ENCODE measurements at places on chromosomes 3 and 15. TPM values are rescaled to one million over a fixed set of nuclear protein-coding genes. Genes with fewer than 3 reads are reported as not detected.

Gene SPTBN5
- 0.17 TPM for total RNA-seq

Gene DUOXA1
- not detected for total RNA-seq

Gene LTF
- total RNA-seq = not detected

Gene SCAMP5
- 0.15 TPM for total RNA-seq

Gene LINGO1
- not detected for total RNA-seq

Gene MINAR1
- total RNA-seq = 0.22 TPM

Gene GALNT15
- total RNA-seq = not detected

Gene HRG
- total RNA-seq = not detected

Gene HTR3E
- total RNA-seq = not detected

Gene FBXO40
- total RNA-seq = not detected

Gene MON1A
- 5.4 TPM for total RNA-seq

Gene PARP9
- total RNA-seq = 20.4 TPM

Gene TKT
- 322 TPM for total RNA-seq

Gene PYGO1
- not detected for total RNA-seq

Gene RIOX2
- total RNA-seq = 26.3 TPM

GRCh38 chr15:64502551-64502950 is 42.2 kb downstream of the ZNF609 start:
- no peak for DNase-seq

GRCh38 chr3:15470261-15470660 is 42.9 kb downstream of the EAF1 start:
- no peak for DNase-seq

GRCh38 chr3:22068619-22069018 is 317.6 kb upstream of the ZNF385D start:
- DNase-seq = no peak

DNA sequence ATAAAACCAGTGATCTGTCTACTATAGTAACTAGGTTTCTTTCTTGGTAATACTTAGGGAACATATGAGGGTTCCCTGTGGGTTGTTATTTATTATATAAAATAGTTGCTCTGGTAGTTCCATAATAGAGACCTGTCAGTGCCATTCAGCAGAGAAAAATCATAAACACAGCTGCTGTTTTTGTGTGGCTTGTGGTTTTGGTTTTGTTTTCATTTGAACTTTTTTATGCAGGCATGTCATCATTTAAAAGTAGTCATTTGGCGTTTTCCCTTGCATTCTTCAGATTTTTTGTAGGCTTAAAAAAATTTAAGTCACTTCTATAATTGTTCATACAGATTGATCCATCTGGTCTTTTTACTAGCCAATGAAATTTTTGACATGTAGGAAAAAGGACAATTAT is 47.9 kb downstream of the PIK3CA start:
- peak; percentile 33 for DNase-seq

DNA sequence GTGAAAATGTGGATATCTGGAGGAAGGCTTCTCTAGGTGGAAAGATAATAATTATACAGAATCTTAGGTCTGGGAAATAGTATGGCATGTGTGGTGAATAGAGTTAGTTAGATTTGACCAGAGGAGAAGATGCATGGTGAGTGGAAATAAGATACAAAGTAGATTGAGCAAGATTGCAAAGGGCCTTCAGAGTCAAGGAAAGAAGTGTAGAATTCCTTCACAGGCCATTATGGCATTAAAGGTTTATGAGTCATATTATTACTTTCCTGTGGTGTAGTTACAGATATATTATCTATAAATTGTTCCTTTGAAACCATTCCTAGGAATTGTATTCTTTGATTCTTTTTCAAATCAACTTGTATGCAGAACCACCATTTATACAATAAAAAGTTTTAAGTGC is 660.3 kb downstream of the SI start:
- DNase-seq = no peak

- DNase-seq = no peak
These were observed 12.4 kb downstream of the XXYLT1 start for GRCh38 chr3:195258449-195259153.

DNA sequence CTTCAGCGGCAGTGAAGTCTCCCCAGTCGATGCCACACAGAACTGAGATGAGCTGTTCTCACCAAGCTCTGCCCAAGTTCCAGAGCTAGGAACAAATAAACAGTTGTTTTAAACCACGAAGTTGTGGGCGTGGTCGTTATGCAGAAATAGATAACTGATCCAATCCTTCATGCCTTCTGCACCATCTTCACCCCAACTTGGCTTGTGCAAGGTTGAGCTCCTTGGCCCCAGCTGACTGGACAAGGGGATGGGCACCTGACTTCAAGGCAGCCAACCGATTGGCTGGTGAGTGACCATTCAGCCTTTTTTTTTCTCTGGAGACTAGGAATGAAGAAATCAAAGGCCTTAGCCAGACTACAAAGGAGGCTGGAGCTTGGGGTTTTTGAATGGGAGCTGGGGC is 23.9 kb downstream of the LINGO1 start:
- DNase-seq = no peak

DNA sequence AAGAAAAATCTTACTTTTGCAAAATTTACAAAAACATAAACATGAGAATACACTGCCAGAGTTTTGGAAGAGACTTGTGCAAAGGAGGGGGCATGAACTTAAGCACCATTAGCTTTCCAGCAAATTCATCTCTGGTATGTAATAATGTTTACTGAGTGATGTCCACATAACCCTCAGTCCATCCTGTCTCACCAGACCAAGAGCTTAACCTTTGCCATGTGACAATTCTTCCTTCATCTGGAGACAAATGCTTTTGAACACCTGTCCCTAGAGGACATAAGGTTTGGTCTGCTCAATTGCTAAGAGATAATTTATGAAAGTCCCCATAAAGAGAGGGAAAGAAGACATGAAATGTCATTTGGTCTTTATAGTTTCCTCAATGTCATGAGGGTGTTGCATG is 412.3 kb downstream of the ERC2 start:
- no peak for DNase-seq

GRCh38 chr3:74787011-74787410 is 172.6 kb upstream of the CNTN3 start:
- no peak for DNase-seq

GRCh38 chr15:57356636-57357035 is 19.7 kb upstream of the CGNL1 start:
- no peak for DNase-seq

- DNase-seq = no peak
These were observed 34.8 kb upstream of the SKIL start for GRCh38 chr3:170322566-170323269.

- no peak for DNase-seq
These were observed 41.0 kb upstream of the CMSS1 start for GRCh38 chr3:99776516-99777209.

DNA sequence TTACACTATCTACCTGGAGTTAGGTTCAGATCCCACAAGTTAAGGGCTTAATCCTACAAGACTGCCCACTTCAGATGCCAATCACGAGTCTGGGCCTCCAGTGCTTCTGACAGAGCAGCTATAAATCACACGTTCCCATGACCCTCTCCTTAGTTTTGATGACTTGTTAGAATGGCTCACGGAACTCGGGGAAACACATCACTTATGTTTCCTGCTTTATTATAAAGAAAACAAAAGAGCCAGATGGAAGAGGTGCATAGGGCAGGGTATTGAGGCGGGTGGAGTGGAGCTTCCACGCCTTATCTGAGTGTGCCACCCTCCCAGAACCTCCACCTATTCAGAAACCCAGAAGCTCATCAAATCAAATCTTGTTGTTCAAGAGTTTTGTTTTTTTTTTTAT is 170.8 kb downstream of the MOBP start:
- no peak for DNase-seq

- DNase-seq = no peak
These were observed 750.6 kb downstream of the AGBL1 start for GRCh38 chr15:86830304-86830703.

- no peak for DNase-seq
These were observed 498.5 kb upstream of the GBE1 start for GRCh38 chr3:82259994-82260393.

- DNase-seq = peak; percentile 35
These were observed 140.1 kb downstream of the SMAD6 start for GRCh38 chr15:66841953-66842681.

DNA sequence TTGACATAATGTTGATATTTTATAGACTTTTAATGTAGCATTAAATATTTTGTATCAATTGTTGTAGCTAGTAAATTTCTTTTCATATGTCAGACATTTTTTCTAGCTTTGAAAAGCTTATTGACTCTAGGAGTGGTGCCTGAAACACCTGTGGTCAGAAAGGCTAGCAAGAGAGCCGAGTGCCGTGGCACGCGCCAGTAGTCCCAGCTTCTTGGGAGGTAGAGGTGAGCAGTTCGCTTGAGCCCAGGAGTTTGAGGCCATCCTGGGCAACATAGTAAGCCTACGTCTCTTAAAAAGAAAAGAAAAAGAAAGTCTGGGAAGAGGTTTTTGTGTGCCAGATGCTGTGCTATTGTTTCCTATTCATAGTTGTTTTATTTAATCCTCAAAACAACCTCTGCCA is 198.2 kb downstream of the FEZF2 start:
- DNase-seq = no peak

DNA sequence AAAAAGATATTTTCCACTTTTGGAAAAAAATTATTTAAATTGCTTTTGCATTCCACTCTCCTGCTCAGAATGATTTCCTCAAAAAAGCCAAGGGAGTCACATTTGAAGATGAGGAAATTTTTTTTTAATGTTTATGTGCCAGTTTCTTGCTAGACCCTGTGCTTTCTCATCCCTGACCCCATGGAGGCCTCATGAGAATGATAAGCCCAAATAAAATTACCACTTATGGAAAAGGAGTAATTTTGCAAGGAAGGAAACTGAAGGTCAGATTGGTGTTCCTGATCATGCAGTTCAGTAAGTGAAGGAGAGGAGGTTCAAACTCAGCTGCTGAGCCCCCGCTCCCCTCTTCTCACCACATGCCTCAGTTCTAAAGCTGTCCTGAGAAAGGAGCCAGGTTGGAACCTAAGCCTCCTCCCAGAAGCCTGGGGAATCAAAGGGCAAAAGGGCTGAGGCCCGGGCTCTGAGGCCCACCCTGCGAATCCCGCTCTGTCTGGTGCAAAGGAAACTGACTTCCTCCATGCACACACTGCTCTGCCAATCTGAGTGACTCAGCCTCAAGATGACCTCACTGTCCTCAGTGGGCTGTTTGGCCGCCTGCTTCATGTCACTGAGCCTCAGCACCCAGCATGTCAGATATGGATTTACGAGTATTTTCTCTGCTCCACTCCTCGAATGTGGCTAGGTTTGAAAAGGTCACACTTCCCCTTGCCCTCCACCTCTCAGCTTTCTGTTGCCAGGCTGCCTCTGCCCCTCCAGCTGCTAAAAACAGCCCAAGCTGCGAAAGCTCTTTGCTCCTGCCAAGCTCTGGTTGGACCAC is 56.9 kb upstream of the FLNB start:
- no peak for DNase-seq

GRCh38 chr3:146889626-146890025 is 284.5 kb upstream of the PLSCR5 start:
- DNase-seq = no peak

- DNase-seq = peak; percentile 16
These were observed 125.7 kb downstream of the PDZRN3 start for GRCh38 chr3:73498764-73499622.

GRCh38 chr3:122021811-122022401 is at the start of gene ILDR1:
ILDR1 (minus strand) TSS chr3:122022247; CDS start chr3:122022077, 170 bp downstream.
- DNase-seq = peak; percentile 22

DNA sequence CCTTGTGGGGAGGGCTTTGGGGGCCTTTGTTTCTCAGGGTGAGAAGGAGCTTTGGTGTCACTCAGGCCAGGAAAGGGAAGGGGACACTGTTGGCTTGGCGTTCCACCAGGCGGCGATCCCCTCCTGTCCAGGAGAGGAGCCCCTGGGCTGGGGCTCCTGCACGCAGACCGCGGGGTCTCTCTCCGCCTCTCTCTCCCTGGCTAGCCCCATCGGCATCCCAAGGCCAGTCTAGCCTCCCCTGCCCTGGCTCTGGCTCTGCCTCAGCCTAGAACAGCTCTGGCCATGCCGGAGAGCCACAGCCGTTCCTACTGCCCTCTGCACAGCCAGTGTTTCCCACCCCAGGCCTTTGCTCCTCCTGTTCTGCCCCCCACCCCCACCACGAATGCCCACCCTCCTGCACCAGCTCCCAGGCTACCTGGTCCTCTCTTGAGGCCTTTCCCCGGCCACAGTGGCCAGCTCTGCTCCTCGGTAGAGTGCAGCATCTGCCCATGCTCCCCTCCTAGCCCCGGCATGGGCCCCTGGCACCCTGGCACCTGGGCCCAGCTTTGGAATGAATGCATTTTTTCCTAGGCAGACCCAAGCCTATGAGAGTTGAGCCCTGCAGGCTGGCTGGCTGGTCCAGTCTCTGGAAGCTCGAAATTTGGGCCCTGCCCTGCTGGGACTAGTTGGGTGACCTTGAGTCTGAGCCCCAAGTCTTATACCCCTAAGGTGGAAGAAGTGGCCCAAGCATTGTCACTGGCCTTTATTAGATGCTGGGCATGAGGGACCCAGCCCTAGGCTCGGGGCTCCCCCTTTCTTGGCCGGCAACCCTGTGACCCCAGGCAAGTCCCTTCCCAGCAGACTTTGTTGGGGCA is 2.4 kb downstream of the PLXNA1 start:
- DNase-seq = no peak

- no peak for DNase-seq
These were observed 57.0 kb downstream of the DUT start for GRCh38 chr15:48388016-48388851.

DNA sequence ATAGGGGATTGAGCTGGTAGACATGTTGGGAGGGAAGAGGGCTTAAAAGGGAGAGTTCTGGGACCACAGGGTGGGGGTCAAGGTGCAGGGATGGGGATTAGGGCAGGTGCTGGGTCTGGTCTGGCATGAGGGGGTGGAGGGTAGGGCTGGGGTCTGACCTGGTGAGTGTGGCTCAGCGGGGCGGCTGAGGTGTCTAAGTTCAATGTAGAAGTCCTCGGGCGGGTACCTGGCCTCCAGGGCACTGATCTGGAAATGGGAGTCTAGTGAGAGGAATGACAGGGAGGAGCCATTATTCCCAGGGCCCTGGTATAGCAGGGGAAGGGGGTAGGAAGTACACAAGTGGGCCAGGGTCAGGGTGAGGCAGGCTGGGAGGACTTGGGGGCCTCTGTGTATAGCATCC is 39.6 kb downstream of the RAB11A start:
- DNase-seq = no peak

DNA sequence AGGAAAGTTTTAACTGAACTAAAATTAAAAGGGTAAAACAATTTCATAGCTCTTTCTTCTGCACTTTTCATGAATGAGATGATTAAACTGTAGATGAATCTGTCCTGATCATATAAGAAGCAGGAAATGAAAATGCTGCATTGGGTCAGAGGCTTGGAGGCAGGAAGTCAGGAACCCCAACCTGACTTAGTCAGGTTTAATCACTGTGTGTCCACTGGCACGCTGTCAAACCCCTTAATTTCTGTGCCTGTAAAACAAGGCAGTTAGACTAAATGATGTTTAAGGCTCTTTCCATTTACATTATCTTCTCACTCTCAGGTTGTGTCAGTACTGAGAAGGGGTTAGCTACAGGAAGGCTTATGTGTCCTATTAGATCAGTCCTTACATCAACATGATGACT is 193.3 kb upstream of the TTC14 start:
- no peak for DNase-seq

DNA sequence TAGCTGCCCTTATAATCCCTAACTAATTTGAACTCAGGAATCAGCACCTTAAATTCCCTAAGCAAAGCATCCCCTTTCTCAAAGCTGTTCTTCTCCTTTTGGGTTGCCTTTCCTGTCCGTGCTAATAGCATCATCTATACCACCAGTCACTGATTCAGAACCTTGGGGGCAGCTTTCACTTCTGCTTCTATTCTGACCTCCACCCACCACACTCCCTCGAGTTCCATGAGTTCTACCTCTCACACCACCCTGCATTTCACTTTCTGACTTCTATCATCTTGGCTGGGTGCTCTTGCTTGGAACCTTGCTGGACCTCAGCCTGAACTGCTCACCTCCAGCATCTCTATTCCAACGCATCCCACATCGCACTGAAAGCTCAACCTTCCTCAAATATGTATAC is 55.4 kb upstream of the KCNMB2 start:
- no peak for DNase-seq
